ENCODE measurements at places on chromosomes 5 and 9. TPM values are rescaled to one million over a fixed set of nuclear protein-coding genes. Genes with fewer than 3 reads are reported as not detected.

- no peak for DNase-seq
Measured at GRCh38 chr5:11037080-11037479, 276.0 kb upstream of the DAP start.

DNA sequence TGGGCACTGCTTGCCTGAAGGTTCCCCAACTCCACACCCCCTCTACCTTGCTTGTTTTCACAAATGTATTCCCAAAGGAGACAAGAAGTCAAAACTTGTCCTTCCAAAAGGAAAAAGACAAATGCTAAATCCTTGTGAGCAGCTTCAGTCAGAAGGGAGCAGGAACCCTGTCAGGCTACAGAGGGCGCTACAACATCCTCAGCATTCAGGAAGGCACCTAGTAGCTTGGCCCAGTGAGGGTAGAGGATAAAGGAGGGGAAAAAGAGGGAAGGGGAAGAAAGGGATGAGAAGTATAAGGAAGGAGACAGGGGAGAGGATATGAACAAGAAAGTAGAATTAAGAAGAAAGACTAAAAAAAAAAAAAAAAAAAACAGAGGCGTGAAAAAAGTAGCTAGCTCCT is 97.5 kb downstream of the MLLT3 start:
- peak; percentile 64 for DNase-seq

GRCh38 chr9:88816141-88816540 is 175.1 kb upstream of the S1PR3 start:
- DNase-seq: no peak

GRCh38 chr5:112914584-112914983 is 7.4 kb downstream of the REEP5 start:
- no peak for DNase-seq

Gene PCDHA13
- not detected for total RNA-seq

Gene GCNT4
- total RNA-seq: 2.4 TPM

Gene MOB3B
- 3.2 TPM for total RNA-seq

Gene CEL
- 2.1 TPM for total RNA-seq

Gene SLC1A1
- total RNA-seq: not detected

DNA sequence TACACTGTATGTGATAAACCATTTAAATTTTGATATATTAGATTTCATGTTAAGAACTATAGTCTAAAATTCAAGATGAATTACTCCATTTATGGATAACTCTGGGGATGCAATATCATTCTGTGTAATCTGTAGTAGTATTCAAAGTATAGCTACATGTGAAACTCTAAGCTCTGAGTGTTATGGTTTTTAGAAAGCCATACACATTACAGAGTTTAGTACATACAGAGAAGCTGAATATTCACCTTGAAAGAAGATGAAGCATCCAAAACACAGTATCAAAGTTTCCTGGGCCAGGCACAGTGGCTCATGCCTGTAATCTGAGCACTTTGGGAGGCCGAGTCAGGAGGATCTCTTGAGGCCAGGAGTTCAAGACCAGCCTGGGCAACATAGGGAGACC is 25.0 kb downstream of the ABHD17B start:
- DNase-seq: peak; percentile 37

DNA sequence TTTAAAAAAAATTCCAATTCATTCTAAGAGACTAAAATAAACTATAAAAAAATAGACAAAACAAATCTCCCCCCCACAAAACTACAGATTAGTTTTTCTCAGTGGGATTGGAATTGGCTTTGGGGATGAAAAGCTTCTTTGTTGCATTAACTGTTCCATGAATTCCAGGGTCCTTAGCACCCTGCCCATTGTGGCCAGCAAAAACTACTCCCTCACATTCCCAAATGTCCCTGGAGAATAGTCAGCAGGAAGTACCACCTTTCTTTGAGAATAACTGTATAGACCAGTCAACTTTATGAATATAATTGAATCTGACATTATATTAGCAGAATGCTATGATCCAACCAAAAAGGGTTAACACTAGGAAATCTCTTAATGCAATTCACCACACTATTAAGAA is 147.9 kb downstream of the LPAR1 start:
- no peak for DNase-seq

Gene ENTREP1
- total RNA-seq: not detected

GRCh38 chr5:54611290-54611951 is 93.9 kb downstream of the SNX18 start:
- DNase-seq: no peak

- DNase-seq: no peak
Measured at GRCh38 chr9:35526087-35526801, 36.3 kb downstream of the RUSC2 start.

- DNase-seq: no peak
Measured at GRCh38 chr5:58187432-58188261, 272.2 kb downstream of the PLK2 start.

Gene SWI5
- total RNA-seq: 13.3 TPM

GRCh38 chr9:73234008-73234360 is 82.3 kb downstream of the ANXA1 start:
- DNase-seq: no peak

Gene C5orf58
- not detected for total RNA-seq

DNA sequence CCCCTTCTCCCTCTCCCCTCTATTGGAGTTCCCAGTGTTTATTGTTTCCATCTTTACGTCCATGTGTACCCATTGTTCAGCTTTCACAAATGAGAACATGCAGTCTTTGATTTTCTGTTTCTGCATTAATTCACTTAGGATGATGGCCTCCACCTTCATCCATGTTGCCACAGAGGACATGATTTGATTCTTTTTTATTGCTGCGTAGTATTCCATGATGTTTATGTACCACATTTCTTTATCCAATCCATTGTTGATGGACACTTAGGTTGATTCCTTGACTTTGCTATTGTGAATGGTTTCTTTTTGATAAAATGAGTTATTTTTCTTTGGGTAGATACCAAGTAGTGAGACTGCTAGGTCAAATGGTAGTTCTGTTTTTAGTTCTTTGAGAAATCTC is 88.9 kb downstream of the NDUFS4 start:
- DNase-seq: no peak

Gene ABO
- total RNA-seq: not detected
